Ovary (tissue), 10 donors: ENCODE measurements at places on chromosomes 3 and 15. TPM values are rescaled to one million over a fixed set of nuclear protein-coding genes. Genes with fewer than 3 reads are reported as not detected.
A peak's percentile ranks its signal among the peaks of the same experiment; 100 is the strongest.

DNA sequence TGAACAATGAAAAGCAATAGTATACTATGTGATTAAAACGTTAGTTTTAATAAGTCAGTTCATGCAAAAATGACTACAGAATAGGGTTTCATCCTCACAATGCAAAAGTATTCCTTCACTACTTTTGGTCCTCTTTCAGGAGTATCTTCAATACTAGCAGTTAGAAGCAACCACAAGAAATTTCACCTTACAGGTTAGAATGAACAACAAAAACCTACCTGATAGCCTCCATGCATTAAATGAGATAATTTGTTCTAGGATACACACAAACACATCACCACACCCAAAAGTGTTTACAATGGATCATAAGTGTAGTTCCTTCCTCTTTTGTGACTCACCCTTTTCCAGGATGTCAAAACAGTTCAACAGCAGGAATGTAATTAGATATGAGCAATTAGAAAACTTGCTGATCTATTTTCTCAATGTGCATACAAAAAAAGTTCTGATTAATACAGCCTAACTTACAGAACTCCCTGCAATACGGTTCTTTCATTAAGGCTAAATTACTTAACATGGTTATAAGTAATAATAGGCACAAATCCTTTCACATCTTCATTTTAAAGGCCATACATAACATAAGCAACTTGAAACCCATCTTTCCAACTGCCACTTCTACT, 21.6 kb downstream of the UACA start:
- DNase-seq = no peak
- H3K4me1 ChIP-seq = peaks cover 7% of the 10 kb centered on the region
- no peak overlapping the region for H3K4me3 ChIP-seq
- H3K27ac ChIP-seq = peak overlapping the region; percentile 44
- no peaks in the 10 kb centered on the region for H3K27me3 ChIP-seq

- H3K4me3 ChIP-seq = no peak overlapping the region
- H3K36me3 ChIP-seq = no peaks in the 10 kb centered on the region
- no peak for DNase-seq
- H3K4me1 ChIP-seq = no peaks in the 10 kb centered on the region
These were observed 191.6 kb upstream of the FAM3D start for GRCh38 chr3:58858126-58858525.

DNA sequence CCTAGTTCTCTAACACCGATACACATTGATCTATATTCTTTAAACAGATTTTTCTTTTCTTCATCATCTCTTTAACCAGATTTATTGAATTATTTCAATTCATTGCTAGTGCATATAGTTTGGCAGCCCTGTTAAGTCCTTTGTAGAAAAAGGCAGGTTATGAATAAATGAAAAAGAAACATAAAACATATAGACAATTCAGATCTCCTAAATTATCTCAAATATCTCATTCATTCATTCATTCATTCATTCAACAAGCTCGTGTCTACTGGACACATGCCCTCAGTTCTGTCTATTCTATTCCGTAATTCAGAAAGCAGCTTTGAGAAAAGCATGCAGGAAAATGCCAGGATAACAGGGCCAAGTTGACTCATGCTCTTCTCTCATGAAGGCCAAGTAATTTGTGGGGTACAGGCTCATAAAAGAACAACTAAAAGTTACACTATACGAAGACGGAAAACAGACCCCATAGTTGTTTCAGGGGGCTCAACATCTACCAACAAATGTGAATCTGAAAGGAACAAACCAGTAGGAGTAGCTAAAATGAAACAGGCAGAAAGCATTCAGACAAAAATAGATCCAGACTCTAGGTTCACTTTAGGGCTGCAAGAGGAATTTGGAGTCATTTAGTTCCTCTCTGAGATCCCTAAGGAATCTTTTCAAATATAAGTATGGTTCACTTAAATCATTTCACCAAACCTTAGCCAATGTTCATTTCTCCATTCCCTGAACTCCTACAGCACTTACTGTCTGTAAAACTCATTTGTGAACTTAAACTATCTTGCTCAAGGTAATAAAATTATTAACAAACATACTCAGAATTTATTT, 7.5 kb downstream of the ZNF148 start:
- H3K27ac ChIP-seq = no peak overlapping the region
- H3K4me3 ChIP-seq = no peak overlapping the region

DNA sequence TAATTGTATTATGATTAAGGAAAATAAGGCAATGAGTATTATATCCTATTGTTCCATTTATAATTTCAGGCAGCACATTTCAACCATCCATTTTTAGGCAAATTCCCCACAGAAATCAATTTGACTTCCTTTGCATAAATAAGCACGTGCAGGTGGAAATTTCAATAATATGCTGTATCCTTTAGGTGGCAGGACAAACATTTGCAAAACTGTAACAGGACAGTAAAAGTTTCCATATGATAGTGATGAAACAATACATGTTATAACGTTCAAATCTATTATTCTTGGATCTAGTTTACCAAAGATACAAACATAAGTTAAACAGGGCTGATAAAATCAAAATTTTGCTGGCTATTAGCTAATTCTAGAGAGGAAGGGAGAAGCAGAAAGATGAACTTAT, 8.5 kb downstream of the UACA start:
- no peaks in the 10 kb centered on the region for H3K27me3 ChIP-seq
- peaks cover 10% of the 10 kb centered on the region for H3K4me1 ChIP-seq
- no peaks in the 10 kb centered on the region for H3K36me3 ChIP-seq
- no peak overlapping the region for H3K27ac ChIP-seq

DNA sequence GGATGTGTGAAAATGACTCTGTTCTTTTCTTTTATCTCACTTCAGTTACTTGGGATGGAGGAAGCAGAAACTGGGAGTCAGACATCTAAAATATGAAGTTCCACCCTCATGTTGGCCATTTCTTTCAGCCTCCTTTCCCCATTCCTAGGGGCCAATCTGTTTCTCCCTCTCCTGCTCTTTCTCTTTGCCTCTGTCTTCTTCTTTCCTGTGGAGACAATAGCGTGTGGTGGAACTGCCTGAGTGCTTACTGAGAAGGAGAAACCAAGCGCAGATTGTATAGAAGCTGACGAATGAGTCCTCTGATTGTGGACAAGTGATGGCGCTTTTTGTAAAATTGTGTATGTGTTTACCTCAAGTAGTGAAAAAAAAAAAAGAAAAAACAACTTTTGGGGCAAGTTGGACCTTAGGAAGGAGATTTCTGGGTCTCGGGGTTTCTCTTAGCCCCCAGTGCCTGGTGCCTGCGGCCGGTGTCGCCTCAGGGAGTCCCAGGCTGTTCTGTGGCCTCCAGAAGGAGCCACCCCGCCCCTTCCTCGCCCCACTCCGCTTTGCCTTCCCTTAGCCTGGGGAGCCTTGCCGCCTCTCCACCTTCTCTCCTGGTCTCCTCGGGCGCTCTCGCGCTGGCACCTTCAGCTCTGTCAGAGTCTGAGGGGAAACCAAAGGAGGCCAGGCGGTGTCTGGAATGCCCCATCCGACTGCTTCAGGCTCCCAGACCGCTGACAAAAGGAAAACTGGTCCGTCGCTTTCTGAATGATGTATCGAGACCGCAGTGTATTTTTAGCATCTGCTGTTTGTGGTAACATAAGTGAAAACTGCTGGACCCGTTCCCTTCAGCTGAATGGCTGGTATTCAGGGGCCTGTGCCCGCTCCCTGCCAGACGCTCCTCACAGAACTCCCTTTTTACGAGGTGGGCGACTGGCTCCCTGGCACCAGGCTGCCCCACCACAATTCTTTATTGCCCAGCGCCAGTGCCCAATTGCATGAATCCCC, 30.1 kb downstream of the SCG5 start:
- no peak for DNase-seq
- H3K4me1 ChIP-seq = peaks cover 4% of the 10 kb centered on the region
- H3K36me3 ChIP-seq = no peaks in the 10 kb centered on the region
- H3K27me3 ChIP-seq = no peaks in the 10 kb centered on the region
- no peak overlapping the region for H3K27ac ChIP-seq

GRCh38 chr3:40179016-40179415, 130.5 kb upstream of the EIF1B start:
- no peak overlapping the region for H3K4me3 ChIP-seq
- H3K27me3 ChIP-seq = no peaks in the 10 kb centered on the region
- no peaks in the 10 kb centered on the region for H3K4me1 ChIP-seq
- peak; percentile 80 for DNase-seq
- no peak overlapping the region for H3K27ac ChIP-seq

GRCh38 chr15:24954783-24955530, at the start of the genes SNRPN and SNURF:
SNRPN (plus strand) TSS chr15:24954987; CDS start chr15:24974454, 19,467 bp downstream.
SNURF (plus strand) TSS chr15:24954987; CDS start chr15:24955049, 62 bp downstream.
- H3K4me1 ChIP-seq = no peaks in the 10 kb centered on the region
- H3K4me3 ChIP-seq = peak within 1 kb of the TSS; percentile 73
- DNase-seq = peak; percentile 78
- no peaks in the 10 kb centered on the region for H3K36me3 ChIP-seq
- H3K27me3 ChIP-seq = no peaks in the 10 kb centered on the region

GRCh38 chr3:59017617-59017984, 32.2 kb downstream of the CFAP20DC start:
- no peak for DNase-seq
- no peak overlapping the region for H3K27ac ChIP-seq
- no peak overlapping the region for H3K4me3 ChIP-seq
- no peaks in the 10 kb centered on the region for H3K36me3 ChIP-seq

DNA sequence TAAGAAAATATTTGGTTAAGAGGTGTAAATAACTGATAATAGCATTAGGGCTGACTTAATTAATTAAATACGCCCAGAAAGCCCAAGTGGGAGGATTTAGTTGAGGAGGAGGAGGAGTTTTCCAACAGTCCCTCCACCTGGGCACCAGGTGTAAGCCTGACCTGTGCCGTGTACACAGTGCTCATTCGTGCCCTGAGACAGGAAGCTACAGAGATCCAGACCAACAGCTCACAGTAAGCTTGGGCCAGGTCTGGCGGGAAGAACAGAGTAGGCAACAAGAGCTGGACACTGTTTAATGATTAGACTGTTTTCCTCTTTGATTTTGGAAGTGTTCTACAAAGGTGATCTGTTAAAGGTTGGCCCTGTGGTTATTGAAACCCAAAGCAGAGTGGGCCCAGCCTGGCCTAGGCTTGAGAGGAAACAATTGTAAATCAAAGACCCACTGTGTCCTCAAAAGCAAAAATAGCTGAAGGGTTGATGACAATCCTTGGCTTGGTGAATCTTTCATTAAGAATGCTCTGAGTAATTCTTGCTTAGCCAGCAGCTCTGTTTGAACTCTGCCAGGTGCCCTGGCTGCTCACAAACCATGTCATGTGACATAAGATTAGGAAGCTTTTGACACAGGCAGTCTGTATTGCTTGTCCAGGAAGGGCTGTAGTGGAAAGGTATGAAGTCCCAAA, 13.8 kb downstream of the SQOR start:
- H3K27ac ChIP-seq = no peak overlapping the region
- DNase-seq = no peak
- no peak overlapping the region for H3K4me3 ChIP-seq

DNA sequence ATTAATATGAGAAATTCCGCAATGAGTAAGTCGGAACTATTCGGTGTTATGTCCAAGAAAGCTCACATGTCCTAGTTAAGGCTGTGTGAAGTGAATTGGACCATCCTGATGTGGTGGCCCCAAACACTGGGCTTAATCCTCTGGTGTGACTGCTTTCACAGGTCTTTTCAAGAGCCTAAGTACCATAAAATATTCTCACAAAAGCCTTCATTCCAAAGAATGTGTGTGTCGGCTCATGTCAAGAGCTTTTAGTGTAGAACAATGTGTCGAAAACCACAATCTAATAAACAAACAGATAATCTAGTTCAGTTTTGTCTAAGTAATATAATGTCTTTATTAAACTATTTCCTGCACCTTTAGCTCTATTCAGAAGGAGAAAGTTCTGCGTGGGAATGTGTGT, 311.4 kb downstream of the LPP start:
- no peak overlapping the region for H3K4me3 ChIP-seq
- peaks cover 6% of the 10 kb centered on the region for H3K4me1 ChIP-seq
- DNase-seq = no peak
- H3K27me3 ChIP-seq = no peaks in the 10 kb centered on the region
- no peaks in the 10 kb centered on the region for H3K36me3 ChIP-seq
- no peak overlapping the region for H3K27ac ChIP-seq

GRCh38 chr3:171564748-171565480, 104.7 kb upstream of the TNIK start:
- H3K4me1 ChIP-seq = no peaks in the 10 kb centered on the region
- H3K4me3 ChIP-seq = no peak overlapping the region
- no peak overlapping the region for H3K27ac ChIP-seq
- H3K27me3 ChIP-seq = no peaks in the 10 kb centered on the region

DNA sequence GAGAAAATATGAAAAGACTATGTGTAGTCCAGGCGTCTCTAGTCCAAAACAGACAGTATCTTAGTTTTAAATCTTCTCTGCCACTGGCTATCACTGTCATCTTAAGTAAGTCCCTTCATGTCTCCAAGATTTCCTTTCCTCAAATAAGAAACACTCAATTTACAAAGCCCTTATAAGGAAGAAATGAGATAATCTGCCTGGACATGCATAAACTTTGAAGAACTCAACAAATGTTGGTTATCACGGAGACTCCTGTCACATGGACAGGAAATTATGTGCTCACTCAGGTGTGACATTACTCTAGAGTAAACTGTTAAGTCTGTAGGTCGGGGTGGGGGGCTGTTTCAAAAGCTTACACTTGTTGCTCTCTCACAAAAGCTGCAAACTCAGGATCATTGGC, 91.9 kb downstream of the IMPG2 start:
- H3K4me3 ChIP-seq = no peak overlapping the region
- H3K27ac ChIP-seq = no peak overlapping the region
- H3K27me3 ChIP-seq = no peaks in the 10 kb centered on the region

GRCh38 chr3:11634081-11634635, 9.6 kb downstream of the VGLL4 start:
- no peaks in the 10 kb centered on the region for H3K27me3 ChIP-seq
- no peak for DNase-seq
- no peak overlapping the region for H3K27ac ChIP-seq
- H3K4me1 ChIP-seq = peaks cover 45% of the 10 kb centered on the region

GRCh38 chr3:118761291-118761606, 273.4 kb downstream of the IGSF11 start:
- H3K36me3 ChIP-seq = no peaks in the 10 kb centered on the region
- no peaks in the 10 kb centered on the region for H3K27me3 ChIP-seq
- no peak for DNase-seq
- no peak overlapping the region for H3K27ac ChIP-seq
- no peak overlapping the region for H3K4me3 ChIP-seq
- no peaks in the 10 kb centered on the region for H3K4me1 ChIP-seq

DNA sequence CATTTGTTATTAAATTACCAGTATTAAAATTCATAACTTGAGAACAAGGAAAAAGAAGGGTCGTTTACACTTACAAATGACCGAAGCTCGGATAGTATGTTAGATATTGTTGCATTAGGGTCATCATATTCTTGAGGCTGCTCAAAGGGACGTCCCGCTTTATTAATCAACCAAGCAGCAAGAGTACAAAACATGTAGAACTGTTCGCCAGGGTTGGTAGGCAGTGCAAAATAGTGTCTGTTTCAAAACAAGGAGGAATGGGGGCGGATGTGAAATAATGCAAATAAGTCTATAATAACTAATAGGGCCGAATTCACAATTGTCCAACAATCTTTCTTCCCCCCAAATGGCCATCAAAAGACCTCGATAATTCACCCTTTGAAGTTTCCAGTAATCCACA, 2.9 kb downstream of the IFT57 start:
- DNase-seq = no peak
- H3K4me3 ChIP-seq = no peak overlapping the region
- H3K27ac ChIP-seq = no peak overlapping the region
- no peaks in the 10 kb centered on the region for H3K36me3 ChIP-seq
- H3K27me3 ChIP-seq = no peaks in the 10 kb centered on the region

- no peak overlapping the region for H3K27ac ChIP-seq
- no peaks in the 10 kb centered on the region for H3K36me3 ChIP-seq
- H3K4me1 ChIP-seq = no peaks in the 10 kb centered on the region
- no peaks in the 10 kb centered on the region for H3K27me3 ChIP-seq
- no peak for DNase-seq
- no peak overlapping the region for H3K4me3 ChIP-seq
These were observed 43.9 kb downstream of the UBE3A start for GRCh38 chr15:25394898-25395297.

Gene SEMA3G
- 5.0 TPM for total RNA-seq

Gene SLC15A2
- total RNA-seq = 9.4 TPM

Gene CAV3
- total RNA-seq = not detected

Gene GP9
- total RNA-seq = not detected

Gene ADGRG7
- total RNA-seq = not detected

Gene CGNL1
- total RNA-seq = 9.5 TPM
